Psoas muscle (tissue), 8 donors: ENCODE measurements at places on chromosomes 5 and 9.
A peak's percentile ranks its signal among the peaks of the same experiment; 100 is the strongest.

GRCh38 chr9:114484854-114485443 lies 20.3 kb downstream of the WHRN start:
- DNase-seq = no peak

- no peak for DNase-seq
Measured at GRCh38 chr9:105393576-105394344, 54.1 kb upstream of the FSD1L start.

GRCh38 chr9:109935406-109936087 lies 155.5 kb downstream of the PALM2AKAP2 start:
- no peak for DNase-seq

GRCh38 chr5:67552773-67553172 lies 356.2 kb upstream of the CD180 start:
- no peak for DNase-seq

- no peak for DNase-seq
Measured at GRCh38 chr9:125816321-125816720, 69.1 kb downstream of the PBX3 start.

DNA sequence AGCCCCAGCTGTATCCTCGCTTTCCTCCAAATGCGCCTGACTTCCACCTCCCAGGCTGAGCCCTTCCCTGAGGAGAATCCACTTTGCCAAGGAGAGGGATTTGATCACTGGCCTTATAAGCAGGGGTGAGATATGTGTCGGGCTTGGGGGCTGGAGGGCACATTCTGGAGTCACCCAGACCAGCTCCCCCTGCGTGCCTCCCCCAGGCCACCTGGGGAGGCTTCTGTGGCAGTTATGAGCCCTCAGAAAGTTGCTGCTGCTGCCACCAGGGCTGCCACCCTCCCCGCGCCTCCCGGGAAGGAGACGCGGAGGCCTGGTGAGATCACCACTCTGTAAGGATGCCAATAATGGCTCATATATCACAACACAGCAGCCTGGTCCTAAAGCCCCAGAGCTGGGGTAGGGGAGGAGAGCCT lies 211.5 kb downstream of the PAPPA start:
- peak; percentile 78 for DNase-seq

DNA sequence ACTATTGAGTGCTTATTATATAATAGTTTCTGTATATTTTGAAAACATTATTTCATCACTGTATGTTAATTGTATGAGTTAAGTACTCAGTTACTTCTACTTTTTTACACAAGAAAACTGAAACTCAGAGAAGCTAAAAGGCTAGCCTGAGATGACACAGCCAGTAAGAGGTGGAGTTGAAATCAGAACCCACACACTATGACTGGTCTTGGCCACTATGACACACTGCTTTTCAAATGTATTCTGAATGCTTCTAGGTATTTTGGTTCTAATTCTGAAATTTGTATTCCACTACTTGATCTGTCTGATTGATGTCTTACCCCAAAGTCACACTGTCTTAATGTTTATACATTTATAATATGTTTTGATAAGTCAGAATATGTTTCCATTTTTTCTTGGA lies 181.8 kb downstream of the ZDHHC21 start:
- no peak for DNase-seq

DNA sequence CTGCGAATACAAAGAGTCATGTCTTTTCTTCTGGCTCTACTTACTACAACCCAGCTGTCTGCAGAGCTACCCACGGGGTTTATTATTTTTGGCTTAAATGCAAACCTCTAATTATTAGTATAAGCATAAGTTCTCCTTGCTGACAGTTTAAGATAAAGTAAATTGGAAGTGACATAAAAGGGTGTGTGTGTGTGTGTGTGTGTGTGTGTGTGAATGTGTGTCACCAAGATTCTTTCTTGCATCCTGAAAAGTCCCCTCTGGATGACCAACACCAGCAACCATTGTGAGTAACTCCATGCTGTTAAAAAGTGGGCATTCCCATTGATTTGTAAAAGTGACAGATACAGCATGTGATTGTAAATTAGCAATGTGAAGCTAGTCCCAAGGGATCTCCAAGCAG lies 803.8 kb upstream of the ZNF608 start:
- no peak for DNase-seq

DNA sequence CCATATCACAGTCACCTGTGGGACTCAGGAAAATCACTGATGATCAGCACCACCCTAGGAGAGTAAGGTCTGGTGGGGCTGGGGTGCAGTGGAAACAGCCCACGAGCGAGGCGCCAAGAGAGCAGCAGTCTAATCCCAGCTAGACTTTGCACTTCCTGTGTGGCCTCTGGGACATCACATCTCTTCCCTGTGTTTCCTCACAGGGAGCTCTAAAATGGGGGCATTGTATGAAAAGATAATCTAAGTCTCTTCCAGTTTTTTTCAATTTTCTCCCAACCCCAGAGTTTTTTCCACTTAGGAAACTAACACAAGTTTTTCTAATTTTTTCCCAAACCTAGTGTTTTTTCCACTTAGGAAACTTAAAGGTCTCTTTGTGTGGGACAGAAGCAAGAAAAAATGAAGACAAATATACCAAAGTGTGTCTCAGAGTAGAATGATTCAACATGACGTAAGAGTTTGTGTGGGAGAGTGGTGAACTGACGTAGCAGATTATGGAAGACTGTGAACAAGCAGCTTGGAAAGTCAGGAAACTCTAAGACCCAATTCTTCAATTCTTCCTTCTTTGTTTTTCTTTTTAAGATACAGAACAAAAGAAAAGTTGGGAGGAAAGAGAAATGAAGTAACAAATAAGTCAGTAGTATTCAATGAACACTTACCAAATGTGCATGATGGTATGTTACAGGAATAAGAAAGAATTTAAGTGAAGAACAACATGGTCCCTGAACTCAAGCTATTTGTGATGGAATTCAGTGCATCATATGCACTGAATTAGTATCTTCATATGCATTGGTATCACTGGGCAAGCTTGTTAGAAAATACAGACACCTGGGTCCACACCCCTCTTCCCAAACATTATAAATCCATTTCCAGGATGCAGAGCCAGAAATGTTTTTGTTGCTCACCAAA lies 51.3 kb downstream of the LHFPL2 start:
- DNase-seq = no peak

DNA sequence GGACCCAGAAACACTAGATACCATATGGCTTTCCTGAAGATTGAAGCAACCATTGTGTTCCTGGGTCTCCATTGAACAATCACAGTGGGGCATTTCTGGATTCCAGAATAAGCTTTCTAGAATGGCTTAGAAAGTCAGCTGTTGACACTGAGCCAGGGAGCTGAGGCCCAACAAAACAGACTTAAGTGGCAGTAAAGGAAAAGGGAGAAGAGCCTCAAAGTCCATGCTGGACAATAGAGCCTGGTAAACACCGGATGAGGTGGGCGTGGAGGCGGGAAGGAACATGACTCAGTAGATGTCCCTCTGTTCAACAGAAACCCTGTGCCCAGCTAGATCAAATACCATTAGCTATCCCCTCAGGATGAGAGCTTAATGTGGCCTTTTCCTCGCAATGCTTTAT lies 14.8 kb downstream of the SPARC start:
- DNase-seq = no peak

GRCh38 chr9:21854594-21854993 lies 52.2 kb downstream of the MTAP start:
- DNase-seq = no peak

GRCh38 chr5:73759771-73760170 lies 133.8 kb downstream of the ARHGEF28 start:
- DNase-seq = no peak

GRCh38 chr9:134544388-134545214 lies 97.0 kb upstream of the COL5A1 start:
- no peak for DNase-seq

DNA sequence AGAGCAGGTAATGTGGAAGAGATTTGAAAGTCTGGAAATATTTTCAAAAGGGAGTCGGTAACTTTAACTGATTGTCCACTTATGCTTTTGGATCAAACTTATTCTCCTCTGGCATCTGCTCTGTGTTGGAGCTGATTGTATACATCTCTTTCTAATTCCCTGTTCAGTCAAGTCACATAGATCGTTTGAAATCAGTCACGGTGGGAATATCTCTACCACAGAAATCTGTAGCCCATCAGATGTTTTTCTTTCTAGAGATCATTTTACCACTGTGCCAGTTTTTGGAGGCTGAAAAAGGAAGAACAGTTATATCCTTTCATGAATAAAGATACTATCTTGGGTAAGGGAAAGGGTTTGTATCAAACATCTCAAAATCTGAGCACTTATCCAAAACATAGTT lies 1853.3 kb downstream of the EFNA5 start:
- DNase-seq = no peak

- DNase-seq = no peak
Measured at GRCh38 chr5:142301540-142301939, 23.3 kb downstream of the SPRY4 start.

GRCh38 chr9:129383561-129384490 lies 205.8 kb upstream of the IER5L start:
- DNase-seq = peak; percentile 86

- DNase-seq = no peak
Measured at GRCh38 chr9:127061411-127061810, 61.0 kb downstream of the ANGPTL2 start.

GRCh38 chr5:2899311-2899710 lies 147.8 kb upstream of the IRX2 start:
- no peak for DNase-seq

- no peak for DNase-seq
Measured at GRCh38 chr9:135991771-135992170, 30.6 kb upstream of the UBAC1 start.

DNA sequence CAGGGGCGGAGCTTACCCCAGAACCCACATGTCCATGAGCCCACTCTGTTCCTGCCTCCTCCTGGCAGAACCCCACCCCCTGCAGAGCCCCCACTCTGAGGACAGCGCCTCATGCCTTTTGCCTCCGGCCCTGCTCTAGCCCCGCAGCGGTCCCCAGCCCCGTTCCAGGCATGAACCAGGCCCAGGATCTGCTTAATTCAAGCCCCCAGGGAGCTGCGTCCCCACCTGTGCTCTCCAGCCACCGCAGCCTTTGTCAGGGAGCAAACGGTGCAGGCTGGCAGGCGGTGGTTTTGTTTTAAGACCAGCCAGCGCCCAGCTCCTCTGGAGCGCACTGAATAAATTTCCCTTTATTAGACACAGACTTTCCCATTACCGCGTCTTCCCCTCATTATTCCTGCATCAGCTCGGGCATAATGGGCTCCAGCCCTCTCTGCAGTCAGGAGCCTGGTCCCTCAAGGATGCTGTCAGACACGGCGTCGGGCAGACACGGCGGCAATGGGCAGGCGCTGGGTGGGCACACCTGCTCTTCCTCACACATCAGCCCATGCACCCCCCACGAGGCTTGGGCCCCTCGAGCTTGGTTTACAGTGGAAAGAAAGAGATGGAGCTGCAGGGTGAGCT lies 137.6 kb downstream of the OLFM1 start:
- DNase-seq = peak; percentile 32

DNA sequence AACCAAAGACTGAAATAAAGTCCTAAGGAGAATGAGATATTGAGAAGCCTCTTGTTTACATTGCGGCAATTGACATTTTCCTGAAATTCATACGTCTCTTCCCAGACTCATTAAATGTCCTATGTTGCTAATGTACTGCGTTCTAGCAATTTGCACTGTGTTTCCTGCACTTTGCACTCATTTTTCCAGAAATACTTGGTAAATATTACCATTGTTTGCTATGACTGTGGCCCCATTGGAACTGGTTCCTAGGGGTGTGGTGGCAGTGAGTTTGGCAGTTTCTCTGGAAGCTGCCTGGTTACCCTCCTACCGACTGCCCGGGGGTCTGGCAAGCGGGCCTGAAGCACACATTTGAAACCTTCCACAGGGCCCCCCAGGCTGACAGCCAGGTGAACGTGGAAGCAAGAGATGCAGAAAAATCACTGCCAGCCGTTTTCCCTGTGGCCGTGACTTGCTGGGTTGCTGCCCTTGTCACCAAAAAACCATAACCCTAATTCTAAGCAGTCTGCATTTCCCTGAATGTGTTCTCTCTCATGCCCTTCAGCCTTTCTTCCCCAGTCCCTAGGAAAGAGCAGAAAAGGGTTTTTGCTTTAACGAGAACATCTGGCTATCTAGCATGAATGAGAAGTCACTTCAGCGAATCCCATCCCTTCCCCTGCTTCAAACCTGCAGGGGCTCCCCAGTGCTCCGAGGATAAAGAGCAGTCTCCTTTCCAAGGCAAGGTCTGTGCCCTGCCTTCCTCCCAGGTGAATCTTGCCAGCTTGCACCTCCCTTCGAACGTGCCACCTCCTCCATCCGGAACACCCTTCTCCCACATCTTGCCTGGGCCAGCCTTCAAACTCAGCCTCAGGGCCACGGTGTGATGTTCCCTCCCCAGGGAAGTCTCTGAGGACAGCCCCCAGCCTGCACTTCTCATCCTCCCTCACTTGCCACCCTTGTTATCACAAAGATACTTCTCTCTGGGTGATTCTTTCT lies 84.2 kb downstream of the AK8 start:
- DNase-seq = no peak

- no peak for DNase-seq
Measured at GRCh38 chr9:99650187-99650874, 171.4 kb upstream of the NR4A3 start.

GRCh38 chr5:104821606-104822005 lies 1259.0 kb upstream of the NUDT12 start:
- no peak for DNase-seq

- DNase-seq = no peak
Measured at GRCh38 chr5:141826674-141827073, 51.5 kb downstream of the PCDH1 start.

- DNase-seq = no peak
Measured at GRCh38 chr5:122319897-122320296, 7.9 kb downstream of the SNCAIP start.

GRCh38 chr9:138098908-138099791 lies 221.6 kb downstream of the CACNA1B start:
- DNase-seq = no peak
